ENCODE measurements at places on chromosomes 3 and 15.
A peak's percentile ranks its signal among the peaks of the same experiment; 100 is the strongest.

DNA sequence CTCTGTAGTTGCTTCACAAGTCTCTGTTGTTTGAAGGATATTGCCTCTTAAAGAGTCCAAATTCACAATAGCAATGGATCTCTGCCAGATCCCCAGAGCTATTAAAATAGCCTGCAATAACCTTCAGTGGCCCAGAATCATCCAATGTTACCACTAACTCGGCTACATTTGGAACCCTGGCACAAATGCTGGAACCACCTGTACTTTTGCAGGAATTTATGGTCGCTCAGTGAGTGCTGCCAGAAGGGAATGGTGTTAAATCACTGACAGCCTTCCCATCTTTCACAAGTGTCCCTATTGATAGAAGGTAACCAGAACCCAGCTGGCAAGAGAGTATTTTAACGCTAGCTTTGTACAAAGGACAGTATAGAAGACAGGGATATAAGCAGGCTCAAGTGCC lies 298.8 kb upstream of the PLSCR5 start:
- DNase-seq = no peak

- DNase-seq = no peak
These were observed 13.4 kb downstream of the TMEM43 start for GRCh38 chr3:14138109-14138877.

- DNase-seq = no peak
These were observed 208.3 kb downstream of the THSD4 start for GRCh38 chr15:71323584-71323983.

DNA sequence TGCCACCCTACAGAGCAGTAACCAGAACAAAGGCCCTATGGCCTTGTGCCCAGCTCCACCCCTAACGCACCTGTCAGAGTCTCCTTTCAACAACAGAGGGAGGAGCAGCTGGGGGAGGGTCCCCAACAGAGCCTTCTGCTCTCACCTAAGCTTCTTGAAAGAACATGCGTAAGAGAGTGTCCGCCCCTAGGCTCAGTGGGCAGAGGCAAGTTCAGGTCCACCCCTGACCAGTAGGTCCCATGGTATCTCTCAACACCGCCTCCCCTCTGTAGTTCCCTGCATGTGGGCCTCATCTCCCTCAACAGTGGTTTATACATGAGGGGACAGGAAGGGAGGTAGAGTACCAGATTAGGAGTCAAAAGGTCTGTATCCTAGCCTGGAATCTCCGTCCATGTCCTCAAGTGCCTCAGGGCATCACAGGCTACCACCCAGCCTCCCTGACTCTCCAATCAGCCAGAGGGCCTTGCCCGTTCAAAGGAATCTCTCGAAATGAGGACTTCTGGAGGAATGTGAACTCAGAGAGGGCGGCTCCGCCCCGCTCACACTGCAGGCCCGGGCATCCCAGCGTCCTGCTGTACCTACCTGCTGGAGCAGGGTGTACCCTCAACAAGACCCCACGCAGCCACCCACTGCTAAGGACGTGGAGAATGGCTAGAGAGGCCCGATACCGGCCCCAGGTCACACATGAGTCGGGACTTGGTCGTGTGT lies 680 bp downstream of the POC1A start:
- peak; percentile 53 for DNase-seq

- no peak for DNase-seq
These were observed 34.1 kb downstream of the DHX36 start for GRCh38 chr3:154290187-154290586.

DNA sequence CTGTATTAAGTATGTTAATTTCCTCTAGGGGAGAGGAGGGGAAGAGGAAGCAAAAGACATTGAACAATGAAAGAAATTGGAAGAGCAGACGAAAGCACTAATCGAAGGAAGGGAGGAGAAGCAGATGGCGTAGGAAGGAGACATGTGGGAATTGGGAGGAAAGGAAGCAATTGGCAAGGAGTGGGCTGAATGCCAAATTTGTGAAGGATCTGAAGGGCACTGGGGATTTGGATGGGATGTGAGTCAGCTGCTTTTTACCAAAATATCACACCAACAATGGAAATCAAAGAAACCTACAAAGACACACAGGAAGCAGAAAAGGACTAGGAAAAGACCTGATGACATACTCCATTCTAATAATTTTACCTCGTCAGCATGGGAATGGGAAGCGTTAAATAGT lies 1029.8 kb downstream of the ROBO1 start:
- DNase-seq = no peak

DNA sequence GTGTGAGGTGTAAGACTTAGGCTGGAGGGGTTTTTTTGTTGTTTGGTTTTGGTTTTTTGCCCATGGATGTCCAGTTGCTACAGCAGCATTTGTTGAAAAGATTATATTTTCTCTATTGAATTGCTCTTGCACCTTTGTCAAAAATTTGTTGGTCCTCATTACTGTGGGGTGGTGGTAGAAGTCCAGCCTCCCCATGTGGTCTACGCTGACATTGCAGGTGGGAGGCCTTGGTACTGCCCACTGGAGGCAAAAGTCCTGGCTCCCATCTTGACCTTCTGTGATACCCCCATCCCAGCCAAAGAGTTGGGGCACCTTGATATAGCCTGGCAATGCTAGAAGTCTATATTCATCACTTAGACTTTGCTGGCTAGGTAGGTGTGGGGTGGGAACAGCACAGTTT lies 5.4 kb upstream of the RAB6B start:
- DNase-seq = no peak

- no peak for DNase-seq
These were observed 335.9 kb upstream of the WNT5A start for GRCh38 chr3:55823001-55823400.

DNA sequence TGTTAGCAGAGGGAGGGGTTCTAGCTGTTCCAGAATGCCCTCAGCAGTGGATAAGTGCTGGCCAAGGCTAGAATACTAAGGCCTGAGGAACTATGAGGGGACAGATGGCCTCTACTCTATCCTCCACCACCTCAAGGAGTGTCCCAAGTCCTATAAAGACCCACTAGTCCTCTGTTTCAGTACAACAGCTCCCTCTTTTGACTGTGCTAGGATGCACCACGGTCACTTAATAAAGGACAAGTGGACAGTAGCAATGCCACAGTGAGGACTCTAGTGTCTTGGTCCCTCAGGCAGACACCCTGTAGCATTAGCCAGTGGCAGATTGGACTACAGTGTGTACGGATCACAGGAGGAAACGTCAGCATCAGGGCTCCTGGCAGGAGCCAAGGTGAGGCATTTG lies 171.8 kb upstream of the PROK2 start:
- DNase-seq = no peak

DNA sequence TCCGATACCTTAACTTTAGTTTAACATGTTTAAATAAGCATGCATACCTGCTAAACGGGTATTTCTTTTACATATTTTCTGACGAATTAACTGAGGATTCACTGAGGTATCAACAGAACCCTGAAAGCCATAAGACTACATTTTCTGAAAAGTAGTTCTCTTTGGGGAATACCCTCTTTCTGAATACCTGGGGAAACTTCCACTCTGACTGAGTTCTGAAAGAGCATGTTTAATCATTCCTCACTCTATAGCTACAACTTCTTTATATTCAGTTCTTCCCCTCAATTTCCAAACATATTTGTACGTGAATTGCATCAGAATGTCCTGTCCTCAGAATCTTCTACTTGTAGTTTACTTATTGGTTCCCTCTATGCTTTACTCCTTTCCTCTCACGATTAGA lies 403.0 kb downstream of the ROBO1 start:
- no peak for DNase-seq

- DNase-seq = no peak
These were observed 321.7 kb downstream of the ZNF621 start for GRCh38 chr3:40846451-40846850.

GRCh38 chr3:12549971-12550760 lies 4.9 kb upstream of the MKRN2OS start:
- no peak for DNase-seq

- DNase-seq = no peak
These were observed 310.3 kb downstream of the GBE1 start for GRCh38 chr3:81451140-81451539.

DNA sequence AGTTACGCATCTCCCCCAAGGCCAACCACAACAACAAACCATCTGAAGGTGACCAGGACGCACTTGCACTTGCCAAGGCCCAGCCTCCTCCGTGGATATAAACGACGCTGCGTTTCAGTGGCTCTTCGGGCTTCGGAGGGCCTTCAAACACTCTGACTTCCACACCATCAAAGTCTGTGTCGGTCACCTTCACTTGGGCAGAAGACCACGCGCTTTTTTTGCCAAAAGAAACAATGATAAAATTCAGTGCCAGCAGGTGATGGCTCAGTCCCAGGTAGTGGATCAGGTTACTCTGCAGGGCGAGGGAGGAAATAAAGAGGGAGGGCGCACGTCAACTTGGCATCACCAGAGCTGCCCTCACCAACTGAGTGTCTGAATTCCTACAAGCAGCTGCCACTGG lies 63.0 kb downstream of the NCEH1 start:
- DNase-seq = no peak

GRCh38 chr15:65311760-65312159 lies 7.3 kb downstream of the RNU5B-1 start:
- no peak for DNase-seq

- DNase-seq = no peak
These were observed 45.6 kb upstream of the CHMP2B start for GRCh38 chr3:87181551-87181950.

GRCh38 chr3:161084277-161084676 lies 20.9 kb downstream of the B3GALNT1 start:
- DNase-seq = no peak

- DNase-seq = no peak
These were observed 23.1 kb upstream of the GABPB1 start for GRCh38 chr15:50377867-50378751.

DNA sequence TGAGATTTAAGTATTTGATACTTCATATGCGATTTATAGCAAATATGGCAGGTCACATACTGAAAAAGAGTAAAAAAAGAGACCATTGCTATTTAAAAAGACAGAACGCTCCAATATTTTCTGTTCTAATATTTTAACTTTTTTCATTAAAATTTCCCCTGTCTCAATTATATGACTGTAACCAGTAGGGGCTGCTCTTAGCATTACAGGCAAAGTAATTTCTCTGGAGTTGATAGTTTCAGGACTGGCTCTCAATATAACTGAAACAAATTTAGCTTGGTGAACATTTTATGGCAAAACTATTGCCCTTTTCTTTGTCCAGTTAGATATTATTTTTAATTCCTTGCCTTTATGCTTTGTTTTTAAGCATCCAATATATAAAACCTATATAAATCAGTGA lies 286.3 kb upstream of the ROBO2 start:
- DNase-seq = no peak

GRCh38 chr3:99965681-99966408 lies 148.2 kb downstream of the CMSS1 start:
- no peak for DNase-seq

GRCh38 chr15:41494190-41494921 lies 682 bp downstream of the ITPKA start:
- DNase-seq = no peak

- no peak for DNase-seq
These were observed 5.9 kb downstream of the SATB1 start for GRCh38 chr3:18419232-18419631.

DNA sequence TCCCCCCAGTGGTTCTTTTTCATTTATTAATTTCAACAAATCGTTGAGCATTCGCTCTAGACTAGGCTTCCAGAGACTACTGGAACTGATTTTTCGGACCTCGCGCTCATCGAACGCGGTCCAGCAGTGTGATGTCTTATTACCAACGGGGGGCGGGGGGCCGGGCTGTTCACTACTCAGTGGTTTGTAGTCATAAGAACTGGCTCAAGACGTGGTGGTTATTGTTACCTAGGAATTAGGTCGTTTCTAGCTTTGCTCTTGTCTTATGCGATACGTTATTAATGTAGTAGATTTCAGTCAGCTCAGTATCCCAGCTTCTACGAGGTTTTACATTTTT lies 858 bp downstream of the RBM5 start:
- no peak for DNase-seq

DNA sequence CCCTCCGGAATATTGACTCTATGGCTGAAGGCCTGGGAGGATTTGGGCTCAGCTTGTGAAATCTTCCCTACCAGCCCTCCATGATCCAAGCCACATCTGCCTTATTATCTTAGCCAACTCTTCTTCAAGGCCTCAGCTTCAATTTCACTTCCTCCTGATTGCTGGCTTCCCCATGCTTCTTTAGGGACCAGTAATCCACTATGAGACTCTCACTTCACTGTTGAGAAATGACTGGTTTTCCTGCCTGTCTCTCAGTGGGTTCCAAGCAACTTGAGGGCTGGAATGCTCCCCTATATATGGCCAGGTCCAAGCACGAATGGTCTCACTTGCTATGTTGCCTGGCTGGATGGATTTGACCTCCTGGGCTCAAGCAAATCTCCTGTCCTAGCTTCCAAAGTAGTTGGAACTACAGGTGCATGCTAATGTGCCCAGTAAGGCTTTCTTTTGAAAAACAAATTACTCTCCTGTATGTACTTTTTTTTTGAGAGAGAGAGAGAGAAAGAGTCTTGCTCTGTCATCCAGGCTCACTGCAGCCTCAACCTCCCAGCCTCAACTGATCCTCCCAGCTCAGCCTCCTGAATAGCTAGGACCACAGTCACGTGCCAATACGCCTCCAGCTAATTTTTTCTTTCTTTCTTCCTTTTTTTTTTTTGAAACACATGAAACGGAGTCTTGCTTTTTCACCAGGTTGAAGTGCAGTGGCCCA lies 7.9 kb upstream of the PIK3CB start:
- DNase-seq = no peak

DNA sequence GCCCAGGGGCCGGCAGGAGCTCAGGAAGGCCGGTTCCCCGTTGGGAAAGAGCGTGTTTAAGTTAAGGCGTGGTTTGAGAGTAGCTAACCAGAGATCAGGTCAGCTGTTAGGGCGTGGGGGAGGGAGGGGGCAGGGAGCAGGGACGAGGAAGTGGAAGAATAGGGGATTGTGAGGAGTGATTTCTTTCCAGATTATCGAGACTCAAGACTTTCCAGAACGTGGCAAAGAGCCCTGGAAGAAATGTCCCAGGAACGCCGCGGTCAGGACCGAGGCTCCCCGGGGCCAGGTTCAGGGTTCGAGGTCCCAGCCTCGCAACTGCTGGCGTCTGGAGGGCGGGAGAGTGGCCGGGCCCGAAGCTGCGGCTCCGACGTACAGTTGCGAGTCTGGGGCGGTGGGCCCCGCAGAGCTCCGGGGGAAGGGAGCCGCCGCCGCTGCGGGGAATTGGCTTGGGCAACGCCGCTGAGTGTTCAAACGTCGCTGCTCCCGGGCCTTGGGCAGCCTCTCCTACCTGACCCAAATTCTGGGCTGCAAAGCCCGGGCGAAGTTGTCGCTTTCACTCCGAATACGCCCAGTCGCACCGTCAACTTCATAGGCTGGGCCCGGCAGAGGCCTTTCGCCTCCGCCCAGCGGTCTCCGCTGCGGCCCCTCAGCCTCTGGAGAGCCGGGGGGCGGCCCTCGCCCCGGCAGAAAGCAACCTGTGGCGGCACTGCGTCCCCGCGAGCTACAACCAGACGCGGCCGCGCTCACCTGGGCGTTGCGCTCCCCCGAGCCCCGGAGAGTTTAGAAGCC lies 9.5 kb downstream of the ISL2 start:
- no peak for DNase-seq

DNA sequence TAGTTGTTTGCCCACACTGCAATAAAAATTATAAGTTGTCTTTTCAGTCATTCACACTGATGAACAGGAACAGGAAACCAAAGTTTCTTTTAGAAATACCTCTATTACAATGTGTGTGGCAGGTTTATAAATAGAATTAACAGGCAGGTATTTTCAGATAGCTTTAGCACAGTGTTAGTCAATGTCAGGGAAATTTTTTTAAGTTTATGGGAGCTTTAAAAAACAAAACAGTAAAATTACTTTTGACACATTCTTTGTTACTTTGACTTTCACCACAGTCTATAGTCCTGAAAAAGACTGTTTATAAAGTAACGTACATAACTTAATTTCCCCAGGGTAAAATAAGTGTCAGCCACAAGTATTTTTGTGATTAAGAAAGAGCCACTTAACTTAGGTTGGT lies 38.1 kb downstream of the SERPINI1 start:
- DNase-seq = no peak

GRCh38 chr3:149382518-149382917 lies 5.1 kb upstream of the TM4SF1 start:
- DNase-seq = no peak
